ENCODE measurements at places on chromosomes 4 and X. TPM values are rescaled to one million over a fixed set of nuclear protein-coding genes. Genes with fewer than 3 reads are reported as not detected.

APBB2 gene
- total RNA-seq, result 11.0 TPM

- no peaks in the 10 kb centered on the region for H3K36me3 ChIP-seq
- H3K4me1 ChIP-seq, result no peaks in the 10 kb centered on the region
- H3K27me3 ChIP-seq, result peaks cover 4% of the 10 kb centered on the region
- DNase-seq, result no peak
- H3K27ac ChIP-seq, result no peak overlapping the region
- H3K4me3 ChIP-seq, result peak overlapping the region; percentile 54
Observed at GRCh38 chrX:101550751-101551379, 518 bp downstream of the ARMCX1 start.

DNA sequence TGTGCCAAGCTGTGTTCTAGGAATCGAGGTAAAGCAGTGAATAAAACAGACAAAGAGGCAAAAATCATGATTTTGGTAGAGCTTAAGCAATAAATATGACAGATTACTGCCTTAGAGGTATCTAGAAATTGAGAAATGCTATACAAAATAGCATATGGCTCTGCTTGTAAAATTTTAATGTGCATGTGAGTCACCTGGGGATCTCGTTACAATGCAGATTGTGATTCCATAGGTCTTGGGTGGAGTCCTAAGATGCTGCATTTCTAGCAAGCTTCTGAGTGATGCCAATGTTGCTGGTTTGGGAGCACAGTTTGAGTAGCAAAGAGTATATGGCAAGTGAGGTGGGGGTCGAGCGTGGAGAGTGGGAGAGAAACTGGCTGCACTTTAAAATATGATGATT, 697.3 kb upstream of the MAGEB2 start:
- no peaks in the 10 kb centered on the region for H3K36me3 ChIP-seq
- no peaks in the 10 kb centered on the region for H3K27me3 ChIP-seq
- DNase-seq, result no peak
- H3K4me3 ChIP-seq, result no peak overlapping the region

CCNA2 gene
- 59.9 TPM for total RNA-seq

USP51 gene
- 2.2 TPM for total RNA-seq

- H3K36me3 ChIP-seq, result no peaks in the 10 kb centered on the region
- DNase-seq, result no peak
- peaks cover 2% of the 10 kb centered on the region for H3K27me3 ChIP-seq
- H3K27ac ChIP-seq, result no peak overlapping the region
- H3K4me1 ChIP-seq, result no peaks in the 10 kb centered on the region
- no peak overlapping the region for H3K4me3 ChIP-seq
Observed at GRCh38 chr4:110900213-110900769, 277.4 kb upstream of the PITX2 start.

GRCh38 chr4:26568446-26568994, 15.4 kb upstream of the TBC1D19 start:
- no peak for DNase-seq
- H3K27ac ChIP-seq, result no peak overlapping the region
- H3K27me3 ChIP-seq, result no peaks in the 10 kb centered on the region
- no peaks in the 10 kb centered on the region for H3K36me3 ChIP-seq

HSFX3 gene
- not detected for total RNA-seq

DNA sequence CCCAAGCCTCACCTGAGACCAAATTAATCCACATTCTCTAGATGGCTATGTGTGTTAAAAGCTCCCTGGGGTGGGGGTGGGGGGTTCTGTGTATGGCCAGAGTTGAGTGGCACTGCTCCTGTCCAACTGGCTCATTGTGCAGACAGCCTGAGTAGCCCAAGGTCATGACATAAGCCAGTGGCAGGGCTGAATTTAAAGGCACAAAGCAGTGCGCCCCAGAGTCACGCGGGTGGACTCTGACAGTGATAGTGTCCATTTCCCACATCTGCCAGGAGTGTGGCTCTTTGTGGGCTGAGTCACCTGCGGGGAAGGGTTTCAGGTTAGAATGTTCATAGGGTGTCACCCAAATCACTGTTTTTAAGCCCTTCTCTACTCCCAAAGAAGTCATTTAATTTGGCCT, 45.4 kb downstream of the SCD5 start:
- DNase-seq, result no peak
- H3K4me3 ChIP-seq, result no peak overlapping the region

- H3K27ac ChIP-seq, result no peak overlapping the region
- H3K27me3 ChIP-seq, result peaks cover 1% of the 10 kb centered on the region
- H3K4me1 ChIP-seq, result peaks cover 5% of the 10 kb centered on the region
Observed at GRCh38 chrX:66193821-66194220, 29.8 kb downstream of the HEPH start.

- no peaks in the 10 kb centered on the region for H3K36me3 ChIP-seq
- DNase-seq, result no peak
- H3K27me3 ChIP-seq, result no peaks in the 10 kb centered on the region
- no peaks in the 10 kb centered on the region for H3K4me1 ChIP-seq
Observed at GRCh38 chr4:133188433-133189146, 39.5 kb downstream of the PCDH10 start.

- DNase-seq, result no peak
- H3K4me3 ChIP-seq, result no peak overlapping the region
- H3K4me1 ChIP-seq, result no peaks in the 10 kb centered on the region
- H3K27me3 ChIP-seq, result no peaks in the 10 kb centered on the region
- H3K36me3 ChIP-seq, result no peaks in the 10 kb centered on the region
Observed at GRCh38 chrX:68146054-68146453, 287.2 kb downstream of the OPHN1 start.

LRCH2 gene
- total RNA-seq, result not detected

LRIT3 gene
- not detected for total RNA-seq

GRCh38 chrX:68919707-68920106, 90.9 kb downstream of the EFNB1 start:
- no peaks in the 10 kb centered on the region for H3K36me3 ChIP-seq
- no peaks in the 10 kb centered on the region for H3K4me1 ChIP-seq
- H3K27me3 ChIP-seq, result no peaks in the 10 kb centered on the region
- no peak overlapping the region for H3K4me3 ChIP-seq
- H3K27ac ChIP-seq, result no peak overlapping the region
- DNase-seq, result no peak

DNA sequence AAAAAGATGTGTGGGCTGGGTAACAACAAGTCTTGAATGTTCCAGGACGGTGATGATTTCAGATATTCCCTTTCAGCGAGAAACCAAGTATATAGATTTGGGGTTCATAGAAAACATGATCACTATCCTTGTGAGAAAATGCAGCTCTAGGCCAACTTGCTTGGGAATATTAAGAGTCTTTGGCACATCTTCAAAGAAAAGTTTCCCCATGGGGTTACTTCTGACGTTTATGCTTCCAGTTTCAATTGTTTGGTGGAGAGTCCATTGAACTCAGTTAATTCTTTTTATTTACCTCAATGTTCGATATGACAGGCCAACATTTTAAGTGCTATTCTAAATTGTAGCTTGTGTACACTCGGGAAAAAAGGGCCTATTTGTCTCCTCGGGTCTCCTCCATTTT, 126.7 kb downstream of the NHS start:
- no peaks in the 10 kb centered on the region for H3K4me1 ChIP-seq
- H3K27ac ChIP-seq, result no peak overlapping the region
- DNase-seq, result no peak
- no peaks in the 10 kb centered on the region for H3K27me3 ChIP-seq
- H3K36me3 ChIP-seq, result no peaks in the 10 kb centered on the region

DNA sequence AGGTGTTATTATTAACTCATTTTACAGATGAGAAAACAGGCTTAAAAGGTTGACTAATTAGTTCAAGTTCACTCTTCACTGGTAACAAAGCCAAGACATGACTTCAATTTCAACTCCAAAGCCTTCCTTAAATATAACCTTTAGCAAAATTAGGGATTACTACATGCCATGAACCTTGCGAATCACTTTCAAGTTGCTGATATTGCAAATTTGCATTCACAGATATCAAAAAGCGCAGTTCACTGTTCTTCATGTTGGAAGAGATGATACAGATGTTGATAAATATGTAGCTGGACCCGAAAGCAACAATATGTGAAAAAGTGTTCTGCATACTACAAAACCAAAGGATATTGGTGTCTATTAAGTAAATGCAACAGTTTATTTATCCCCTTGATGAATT, 210.8 kb upstream of the GYPA start:
- no peak overlapping the region for H3K4me3 ChIP-seq
- H3K4me1 ChIP-seq, result no peaks in the 10 kb centered on the region
- H3K36me3 ChIP-seq, result no peaks in the 10 kb centered on the region
- DNase-seq, result no peak
- H3K27me3 ChIP-seq, result peaks cover 3% of the 10 kb centered on the region

GRCh38 chr4:145907390-145907789, 31.2 kb downstream of the ZNF827 start:
- no peaks in the 10 kb centered on the region for H3K4me1 ChIP-seq
- H3K4me3 ChIP-seq, result no peak overlapping the region

DNA sequence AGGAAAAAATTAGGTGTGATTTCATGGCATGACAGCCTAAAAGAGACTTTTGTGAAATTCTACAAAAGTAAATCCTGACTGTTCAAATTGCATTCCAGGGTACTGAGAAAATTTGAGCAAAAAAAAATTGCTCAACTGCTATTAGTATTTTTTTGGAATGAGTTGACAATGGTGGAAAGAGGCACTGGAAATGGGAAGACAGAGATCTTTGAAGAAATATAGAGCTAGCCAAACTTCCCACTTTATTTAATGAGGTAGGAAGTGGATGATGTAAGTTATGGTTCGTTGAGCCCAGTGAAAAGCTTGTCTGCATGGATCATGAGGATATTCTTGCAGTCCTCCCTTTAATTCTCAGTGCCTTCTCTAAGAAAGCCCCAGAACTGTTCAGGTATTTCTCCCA, 183.8 kb downstream of the PTTG2 start:
- peaks cover 9% of the 10 kb centered on the region for H3K4me1 ChIP-seq
- no peak for DNase-seq
- no peak overlapping the region for H3K27ac ChIP-seq
- peaks cover 2% of the 10 kb centered on the region for H3K27me3 ChIP-seq

DNA sequence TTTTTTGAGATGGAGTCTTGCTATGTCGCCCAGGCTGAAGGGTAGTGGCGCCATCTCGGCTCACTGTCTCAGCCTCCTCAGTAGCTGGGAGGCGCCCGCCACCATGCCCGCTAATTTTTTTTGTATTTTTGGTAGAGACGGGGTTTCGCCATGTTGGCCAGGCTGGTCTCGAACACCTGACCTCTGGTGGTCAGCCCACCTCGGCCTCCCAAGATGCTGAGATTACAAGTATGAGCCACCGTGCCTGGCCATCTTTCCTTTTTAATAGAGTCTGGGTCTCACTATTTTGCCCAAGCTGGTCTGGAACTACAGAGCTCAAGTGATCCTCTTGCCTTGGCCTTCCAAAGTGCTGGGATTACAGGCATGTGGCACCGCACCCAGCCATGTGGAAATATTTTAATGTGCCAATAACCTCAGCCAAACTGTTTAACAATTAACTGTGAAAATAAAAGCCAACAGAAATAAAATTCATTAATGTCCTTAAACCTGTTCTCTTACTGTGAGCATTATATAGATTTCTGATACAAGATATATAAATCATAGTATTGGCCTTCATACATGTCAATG, 16.3 kb downstream of the PDS5A start:
- H3K27me3 ChIP-seq, result no peaks in the 10 kb centered on the region
- H3K4me3 ChIP-seq, result no peak overlapping the region
- no peak overlapping the region for H3K27ac ChIP-seq
- peaks cover 13% of the 10 kb centered on the region for H3K4me1 ChIP-seq
- no peak for DNase-seq

DNA sequence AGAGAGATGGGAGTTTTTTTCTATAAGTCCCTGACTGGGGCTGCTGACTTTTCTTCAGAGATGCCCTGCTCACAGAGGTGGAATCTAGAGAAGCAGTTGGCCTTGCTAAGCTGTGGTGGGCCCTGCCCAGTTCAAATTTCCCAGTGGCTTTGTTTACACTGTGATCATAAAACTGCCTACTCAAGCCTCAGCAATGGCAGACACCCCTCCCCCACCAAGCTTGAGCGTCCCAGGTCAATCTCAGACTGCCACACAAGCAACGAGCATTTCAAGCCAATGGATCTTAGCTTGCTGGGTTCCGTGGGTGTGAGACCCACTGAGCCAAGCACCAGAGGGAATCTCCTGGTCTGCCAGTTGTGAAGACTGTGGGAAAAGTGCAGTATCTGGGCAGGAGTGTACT, 199.8 kb upstream of the WDFY3 start:
- no peaks in the 10 kb centered on the region for H3K36me3 ChIP-seq
- no peaks in the 10 kb centered on the region for H3K27me3 ChIP-seq
- no peak overlapping the region for H3K4me3 ChIP-seq
- DNase-seq, result no peak
- H3K4me1 ChIP-seq, result no peaks in the 10 kb centered on the region

F11 gene
- not detected for total RNA-seq

NPY2R gene
- not detected for total RNA-seq

DNA sequence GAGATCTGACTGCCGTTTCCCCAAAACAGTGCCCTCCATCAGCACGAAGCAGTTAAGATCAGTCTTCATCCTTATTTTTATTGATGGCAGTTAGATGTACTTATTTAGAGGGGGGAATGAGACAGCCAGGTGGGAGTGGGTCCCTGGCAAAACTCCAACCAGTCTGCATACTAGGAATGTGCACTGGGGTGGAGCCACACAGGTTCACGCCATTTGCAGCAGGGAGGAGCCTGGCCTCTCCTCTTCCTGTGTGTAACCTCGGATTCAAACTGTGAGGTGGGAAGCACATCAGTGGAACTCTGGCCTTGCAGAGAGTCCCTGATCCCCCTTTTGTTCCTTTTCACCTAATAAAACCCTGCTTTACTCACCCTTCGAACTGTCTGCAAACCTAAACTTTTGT, 987.7 kb upstream of the GRIA3 start:
- no peak overlapping the region for H3K27ac ChIP-seq
- H3K4me1 ChIP-seq, result no peaks in the 10 kb centered on the region
- no peaks in the 10 kb centered on the region for H3K27me3 ChIP-seq

- H3K4me3 ChIP-seq, result no peak overlapping the region
- no peaks in the 10 kb centered on the region for H3K4me1 ChIP-seq
- H3K27ac ChIP-seq, result no peak overlapping the region
- DNase-seq, result no peak
- H3K36me3 ChIP-seq, result no peaks in the 10 kb centered on the region
Observed at GRCh38 chrX:17846045-17846444, 15.1 kb downstream of the RAI2 start.

DNA sequence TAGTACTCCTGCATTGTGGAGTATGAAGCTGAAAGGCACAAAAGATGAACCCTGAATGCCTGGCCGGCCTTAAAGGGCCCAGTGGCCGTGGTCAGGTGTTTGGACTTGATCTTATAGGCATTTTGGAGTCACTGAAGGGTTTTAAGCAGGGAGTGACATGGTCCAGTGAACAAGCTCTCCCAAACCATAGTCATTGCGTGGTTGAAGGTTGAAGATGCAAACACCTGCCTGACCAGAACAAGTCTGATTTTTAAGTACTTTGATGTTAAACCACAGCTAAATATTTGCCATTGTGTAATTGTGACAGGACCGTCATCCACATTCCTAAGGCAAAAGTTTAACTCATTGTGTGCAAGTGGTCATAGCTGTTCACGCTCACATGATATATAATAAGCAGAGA, 3.3 kb downstream of the STK32B start:
- H3K4me3 ChIP-seq, result no peak overlapping the region
- no peak overlapping the region for H3K27ac ChIP-seq
- H3K27me3 ChIP-seq, result peaks cover 30% of the 10 kb centered on the region
- H3K36me3 ChIP-seq, result no peaks in the 10 kb centered on the region
- peaks cover 9% of the 10 kb centered on the region for H3K4me1 ChIP-seq

GPR34 gene
- 1.2 TPM for total RNA-seq

- H3K36me3 ChIP-seq, result no peaks in the 10 kb centered on the region
- no peaks in the 10 kb centered on the region for H3K4me1 ChIP-seq
- DNase-seq, result no peak
Observed at GRCh38 chr4:138311771-138312535, 69.8 kb upstream of the SLC7A11 start.
